Activated effector memory CD4-positive, alpha-beta T cell treated with anti-CD3 and anti-CD28 coated beads, Interleukin-2, amount 50 U/mL, for 16 hours (primary cell): ENCODE measurements at places on chromosomes 3 and 15.

DNA sequence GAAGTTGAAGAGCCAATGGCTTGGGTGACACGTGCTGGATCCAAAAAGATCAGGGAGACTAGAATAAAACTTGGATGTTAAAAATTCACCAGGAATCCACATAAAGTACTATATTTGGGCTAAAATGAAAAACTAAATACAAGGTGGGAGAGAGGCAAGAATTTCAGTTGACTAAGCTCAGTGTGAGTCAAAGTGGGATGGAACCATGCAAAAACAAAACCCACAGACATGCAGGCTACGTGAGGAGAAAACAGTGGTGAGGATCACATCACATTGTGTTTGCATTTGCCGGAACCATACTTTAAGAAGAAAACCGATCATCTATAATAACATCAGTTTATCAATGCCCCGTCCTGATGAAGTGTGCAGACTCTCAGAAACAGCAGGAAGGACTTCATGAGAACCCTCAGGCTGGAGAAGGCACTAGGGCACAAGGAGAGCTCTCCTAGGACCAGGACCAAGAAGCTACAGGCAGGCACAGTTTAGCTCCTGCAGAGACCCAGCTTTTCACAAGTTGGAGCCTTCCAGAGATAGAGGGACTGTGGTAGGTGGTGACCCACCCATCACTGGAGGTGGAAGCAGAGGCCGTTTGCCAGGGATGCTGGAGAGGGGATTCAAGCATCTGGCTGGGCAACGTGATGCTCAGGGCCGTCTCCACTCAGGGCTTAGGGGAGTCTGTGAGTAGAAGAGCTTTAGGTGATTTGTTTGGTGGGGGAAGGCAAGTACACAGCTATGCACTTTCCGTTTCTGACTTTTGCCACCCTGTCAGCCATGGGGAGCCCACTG is 29.0 kb upstream of the NR2E3 start:
- DNase-seq: no peak

GRCh38 chr3:108223928-108224327 is 1.7 kb upstream of the IFT57 start:
- no peak for DNase-seq

DNA sequence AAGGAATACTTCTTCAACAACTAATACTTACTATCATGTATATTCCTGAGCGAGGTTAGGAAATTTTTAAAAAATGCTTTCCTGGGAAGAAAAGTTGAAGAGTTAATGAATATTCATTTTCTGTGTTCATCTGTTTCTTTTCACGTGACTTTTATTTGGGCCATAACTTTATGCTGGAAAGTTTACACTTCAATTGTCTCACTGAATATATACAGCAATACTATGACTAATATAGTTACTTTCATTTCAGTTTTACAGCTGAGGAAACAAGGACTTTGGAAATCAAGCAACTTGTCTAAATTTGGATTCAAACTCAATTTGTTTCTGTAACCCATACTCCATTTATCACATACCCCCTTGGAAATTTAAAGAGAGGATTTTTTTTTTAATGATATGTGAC is 894.2 kb downstream of the ROBO1 start:
- DNase-seq: no peak

DNA sequence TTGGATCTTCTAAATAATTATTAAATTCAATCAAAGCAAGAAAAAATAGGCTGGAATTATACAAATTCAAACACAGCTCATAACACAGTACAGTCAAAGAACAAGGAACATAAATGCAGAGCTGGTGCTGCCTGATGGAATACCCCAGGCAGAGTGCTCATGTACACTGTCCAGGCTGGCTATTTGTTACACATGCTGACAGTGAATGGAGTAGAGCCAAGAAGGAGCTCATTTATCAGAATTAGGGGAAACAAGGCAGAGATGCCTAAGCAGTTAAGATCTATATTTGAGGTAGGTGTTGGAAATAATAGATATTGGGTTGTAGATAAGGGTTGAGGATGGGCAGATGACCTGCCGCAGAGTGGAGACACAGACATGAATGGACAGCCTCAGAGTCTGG is 788.2 kb upstream of the ARPP21 start:
- DNase-seq: no peak

- DNase-seq: peak; percentile 88
Observed at GRCh38 chr3:17841190-17841828, 98.9 kb upstream of the TBC1D5 start.

- no peak for DNase-seq
Observed at GRCh38 chr3:59885101-59885500, 835.3 kb upstream of the CFAP20DC start.

DNA sequence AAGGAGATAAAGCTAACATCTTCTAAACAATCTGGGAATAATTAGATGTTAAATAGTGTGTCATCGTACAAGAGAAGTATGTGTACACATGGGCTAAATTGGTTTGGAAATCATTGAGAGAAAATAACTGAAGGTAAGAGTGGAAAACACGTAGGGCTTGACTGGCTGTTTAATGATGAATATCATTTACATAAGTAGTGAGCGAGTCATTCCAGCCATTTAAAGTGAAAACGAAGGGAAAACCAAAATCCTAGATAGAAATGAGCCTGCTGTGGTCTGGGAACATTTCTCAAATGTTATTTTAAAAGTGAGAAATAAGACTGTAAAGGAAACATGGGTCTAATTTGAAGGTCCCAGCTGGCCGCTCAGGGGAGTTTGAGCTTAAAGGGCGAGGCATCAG is 41.9 kb upstream of the KCNMB2 start:
- no peak for DNase-seq

- no peak for DNase-seq
Observed at GRCh38 chr15:59174151-59174834, 32.4 kb upstream of the LDHAL6B start.

GRCh38 chr3:187623285-187623814 is 46.8 kb downstream of the SST start:
- DNase-seq: no peak

DNA sequence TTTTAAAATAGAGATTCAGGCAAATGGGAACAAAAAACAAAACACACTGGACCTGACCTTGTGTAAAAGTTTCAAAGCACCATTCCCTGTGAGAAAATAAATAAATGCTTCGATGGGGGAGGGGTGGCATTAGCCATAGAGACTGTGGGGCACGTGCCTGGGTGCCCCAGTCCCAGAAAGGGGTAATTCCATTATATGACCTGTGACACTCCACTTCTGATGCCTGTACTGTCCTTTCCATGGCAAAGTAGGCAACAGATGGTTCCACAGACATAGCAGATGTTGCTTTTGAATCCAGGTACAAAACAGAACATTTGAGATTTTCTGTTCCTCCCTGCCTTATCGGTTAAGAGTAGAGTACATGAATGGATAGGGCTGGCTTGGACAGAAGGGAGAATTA is 3.9 kb downstream of the PHLDB2 start:
- DNase-seq: no peak

DNA sequence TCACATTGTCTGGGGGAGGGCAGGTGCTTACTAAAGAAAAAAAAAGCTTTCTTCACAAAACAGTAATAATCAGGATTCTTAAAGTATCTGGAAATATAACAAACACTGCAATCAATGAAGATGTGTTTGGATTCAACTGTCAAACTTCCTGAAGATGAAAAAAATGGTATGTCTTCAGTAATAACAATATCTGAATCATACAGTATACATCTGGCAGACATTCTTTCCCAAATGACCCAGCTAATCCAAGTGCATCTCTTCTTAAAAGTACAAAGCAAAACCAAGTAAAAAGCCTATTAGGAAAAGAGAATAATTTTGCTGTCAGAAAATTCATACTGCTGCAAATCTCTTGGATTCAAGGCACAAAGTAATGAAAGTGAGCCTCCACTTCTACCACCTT is 145.0 kb upstream of the MCTP2 start:
- DNase-seq: no peak

- peak; percentile 46 for DNase-seq
Observed at GRCh38 chr15:42155546-42156242, 742 bp downstream of the PLA2G4F start.

- no peak for DNase-seq
Observed at GRCh38 chr3:148694116-148694515, 3.6 kb upstream of the AGTR1 start.

DNA sequence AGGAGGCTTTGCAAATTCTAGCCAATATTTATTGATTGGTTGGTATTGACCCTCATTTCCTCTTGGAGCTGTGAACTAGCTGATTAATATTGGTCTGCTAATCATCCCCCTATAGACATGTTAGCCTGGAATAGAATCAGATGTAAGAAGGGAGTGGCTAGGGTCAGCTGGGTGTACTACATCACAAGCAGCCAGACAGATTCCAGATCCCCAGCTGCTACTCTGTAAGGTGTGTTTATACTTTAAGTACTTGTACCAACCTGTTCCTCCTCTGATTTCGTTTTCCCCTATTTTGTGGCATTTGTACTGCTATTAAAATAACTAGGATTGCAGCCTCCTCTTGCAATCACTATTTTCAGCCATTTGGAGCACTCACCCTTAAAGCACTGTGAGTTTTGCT is 49.9 kb downstream of the PARP15 start:
- no peak for DNase-seq

GRCh38 chr3:178267158-178267844 is 268.9 kb upstream of the KCNMB2 start:
- no peak for DNase-seq

DNA sequence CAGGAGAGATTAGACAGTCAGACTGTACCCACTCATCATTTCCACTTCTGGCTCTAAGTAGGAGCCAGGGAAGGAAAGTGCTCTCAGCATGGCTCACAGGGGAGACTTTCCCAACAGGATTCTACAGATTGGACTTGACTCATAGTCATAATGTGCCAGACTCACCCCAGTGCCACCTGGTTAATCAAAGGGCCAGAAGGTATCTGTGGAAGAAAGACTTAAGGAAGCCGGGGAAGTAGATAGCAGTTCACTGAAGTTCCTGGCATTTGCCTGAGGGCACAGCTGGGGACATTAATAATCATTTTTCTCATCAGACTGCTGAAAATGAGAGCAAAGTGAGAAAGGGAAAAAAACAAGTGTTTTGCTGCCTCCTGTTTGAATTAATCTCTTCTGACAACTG is 717.5 kb downstream of the TUSC7 start:
- DNase-seq: no peak

DNA sequence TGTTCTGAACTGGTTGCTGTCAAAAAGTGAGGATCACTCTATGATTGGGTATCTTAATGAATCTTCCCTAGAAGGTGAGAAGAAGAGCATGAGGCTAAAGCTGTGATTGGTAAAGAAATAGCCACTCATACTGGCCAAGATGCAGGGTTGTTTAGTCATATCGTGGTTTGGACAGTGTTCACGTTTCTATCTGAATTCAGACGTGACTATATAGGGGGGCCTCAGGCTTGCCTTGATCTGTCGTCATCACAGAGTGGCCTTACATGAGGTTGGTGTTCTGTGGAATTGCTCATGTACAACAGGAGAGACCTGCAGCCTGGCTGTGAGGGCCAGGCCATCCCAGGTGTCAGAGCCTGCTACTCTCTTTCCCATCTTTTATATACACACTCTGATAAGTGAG is 12.4 kb downstream of the RTP2 start:
- no peak for DNase-seq

- DNase-seq: no peak
Observed at GRCh38 chr3:16174389-16174788, at the start of gene GALNT15. Gene GALNT15, plus strand, starts transcription at chr3:16174680. Its CDS starts 472 bp downstream, at chr3:16175152.

- DNase-seq: no peak
Observed at GRCh38 chr3:100129941-100130340, 15.6 kb upstream of the FILIP1L start.

DNA sequence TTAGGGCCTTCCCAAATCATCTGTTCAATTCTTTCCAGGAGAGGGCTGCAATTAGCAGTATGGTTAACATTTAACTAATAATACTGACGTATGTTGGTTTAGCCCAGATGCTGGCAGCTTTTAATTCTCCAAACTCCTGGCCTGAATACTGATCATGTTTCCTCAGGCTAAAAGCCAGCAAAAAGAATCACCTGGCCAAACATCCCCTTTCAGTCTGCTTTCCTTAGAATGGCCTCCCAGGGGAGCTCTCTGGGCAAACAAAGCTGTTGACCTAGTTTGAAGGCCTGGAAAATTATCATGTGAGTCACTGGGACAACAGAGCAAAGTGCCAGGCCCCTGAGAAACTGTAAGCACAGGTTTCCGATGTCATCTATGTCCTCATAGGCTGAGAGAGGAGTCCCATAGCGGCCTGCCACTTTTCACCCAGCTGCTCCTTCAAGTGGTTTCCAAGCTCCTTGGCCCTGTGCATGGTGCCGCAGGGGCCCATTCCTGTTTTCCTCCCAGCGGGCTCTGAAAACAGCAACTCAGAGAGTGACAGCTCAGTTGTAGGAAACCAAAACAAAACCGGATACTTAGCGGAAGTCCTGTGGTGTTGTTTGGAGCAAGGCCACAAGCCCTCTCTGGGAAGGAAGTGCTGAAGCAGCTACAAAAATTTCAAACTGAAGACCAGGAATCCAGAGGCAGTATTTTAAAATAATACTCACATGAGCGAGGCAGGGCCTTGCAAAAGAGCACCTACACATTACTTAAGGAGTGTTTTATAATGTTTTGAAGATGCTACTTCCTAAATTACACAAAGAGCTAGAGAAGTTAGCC is 36.5 kb upstream of the RAB11A start:
- DNase-seq: peak; percentile 82

DNA sequence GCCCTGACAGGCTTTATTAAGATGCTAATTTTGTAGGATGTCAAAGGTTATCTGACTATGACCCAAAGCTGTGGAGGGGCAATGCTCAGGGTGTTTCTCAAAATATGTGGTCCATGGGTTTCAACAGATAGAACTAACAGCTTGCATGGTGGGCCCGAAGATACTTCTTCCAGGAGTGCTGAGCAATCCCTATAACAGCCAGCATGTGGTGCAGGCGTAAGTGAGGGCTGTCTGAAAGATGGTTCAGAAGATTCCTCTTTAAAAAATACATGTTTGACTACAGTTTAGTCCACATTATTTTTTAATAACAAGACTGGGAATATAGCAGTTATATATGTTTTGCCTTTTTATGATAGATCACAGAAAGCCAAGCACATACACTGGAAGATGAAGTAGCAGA is 7.6 kb downstream of the SCG3 start:
- DNase-seq: no peak

GRCh38 chr15:70494852-70495571 is 268.3 kb downstream of the UACA start:
- DNase-seq: no peak

- peak; percentile 28 for DNase-seq
Observed at GRCh38 chr3:126512916-126513650, 4.5 kb downstream of the UROC1 start.

GRCh38 chr15:57509126-57509525 is 82.6 kb upstream of the MYZAP start:
- no peak for DNase-seq

- DNase-seq: no peak
Observed at GRCh38 chr3:41327718-41328117, 128.4 kb downstream of the CTNNB1 start.

GRCh38 chr3:64484289-64484992 is 203.4 kb downstream of the ADAMTS9 start:
- DNase-seq: peak; percentile 85

- peak; percentile 69 for DNase-seq
Observed at GRCh38 chr15:33292717-33293307, 18.0 kb upstream of the RYR3 start.

DNA sequence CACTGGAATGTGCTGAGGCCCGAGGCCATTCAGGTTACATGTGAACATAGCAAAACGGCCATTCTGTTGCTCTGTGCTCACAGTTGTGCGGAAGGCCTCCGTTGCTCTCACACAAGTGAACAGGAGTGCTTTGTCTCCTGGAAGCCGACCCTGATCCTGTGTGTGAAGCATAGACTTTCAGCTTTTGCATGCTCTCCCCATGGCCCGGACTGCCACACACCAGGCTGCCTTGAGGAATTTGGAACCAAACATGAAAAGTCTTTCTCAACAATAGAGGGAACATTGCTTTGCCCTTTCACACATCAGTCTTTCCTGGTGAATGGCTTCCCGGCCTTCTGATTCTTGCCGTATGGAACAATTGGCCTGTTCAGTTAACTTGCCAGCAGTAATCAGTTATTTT is 154.8 kb upstream of the LRIG1 start:
- no peak for DNase-seq
